Occipital lobe (tissue), 3 donors: ENCODE measurements at places on chromosomes 3 and 15.

GRCh38 chr15:57505056-57505715 is 86.5 kb upstream of the MYZAP start:
- DNase-seq = no peak

DNA sequence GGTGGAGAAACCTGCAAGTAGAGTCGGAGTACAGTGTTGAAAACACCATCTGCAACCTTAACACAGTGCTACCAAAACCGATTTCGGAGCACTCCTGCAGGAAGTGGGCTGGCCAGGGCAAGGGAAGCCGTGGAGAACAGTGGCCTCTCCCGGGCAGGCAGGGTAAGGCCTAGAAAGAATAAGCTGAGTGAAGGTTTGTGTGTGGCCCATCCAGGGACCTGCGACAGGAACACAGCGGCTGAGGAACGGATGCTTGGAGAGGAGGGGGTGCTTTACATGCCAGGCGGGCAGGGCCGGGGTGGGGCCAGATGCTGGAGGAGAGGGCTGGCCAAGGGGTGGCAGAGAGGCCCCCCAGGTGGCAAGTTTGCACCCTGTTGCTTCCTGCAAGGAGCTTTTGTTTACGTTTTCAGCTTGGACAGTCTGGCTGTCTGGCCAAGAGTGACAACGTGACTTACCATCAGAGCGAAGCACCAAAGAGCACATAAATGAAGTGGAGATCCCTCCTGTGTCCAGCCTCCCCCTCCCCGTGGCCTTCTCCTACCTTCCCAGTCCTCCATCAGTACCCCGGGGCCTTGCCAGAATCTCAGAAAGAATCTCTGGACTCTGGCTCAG is 156.5 kb downstream of the PGPEP1L start:
- peak; percentile 69 for DNase-seq

DNA sequence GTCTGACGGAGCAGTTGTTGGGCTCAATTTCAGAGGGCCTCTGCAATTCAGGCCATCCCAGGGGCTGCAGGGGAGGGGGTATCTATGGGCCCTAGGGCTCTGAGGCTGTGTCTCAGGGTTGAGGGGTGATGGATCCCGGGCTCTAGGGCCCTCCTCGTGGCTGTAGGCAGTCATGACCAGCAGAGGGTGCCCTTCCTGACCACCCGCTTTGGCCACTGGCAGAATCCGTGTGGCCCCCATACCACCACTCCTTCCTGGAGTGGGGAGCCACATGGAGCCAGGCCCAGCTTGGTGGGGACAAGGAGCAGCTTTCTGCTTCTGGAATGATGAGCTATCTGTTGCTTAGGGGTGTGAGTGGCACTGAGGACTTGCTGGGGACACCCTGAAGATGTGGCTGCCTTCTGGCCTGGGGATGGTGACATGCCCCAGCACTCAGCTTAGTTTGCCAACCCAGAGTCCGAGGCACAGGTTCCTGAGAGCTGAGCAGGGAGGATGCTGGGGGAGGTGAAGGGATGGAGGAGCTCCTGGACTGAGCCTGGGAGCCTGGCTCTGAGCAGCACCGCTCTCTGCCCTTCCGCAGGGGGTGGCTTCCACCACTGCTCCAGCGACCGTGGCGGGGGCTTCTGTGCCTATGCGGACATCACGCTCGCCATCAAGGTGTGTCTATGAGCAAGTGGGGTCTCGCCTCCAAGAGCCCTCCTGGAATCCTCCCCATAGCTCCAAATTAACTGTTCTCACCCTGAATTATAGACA is 20.2 kb downstream of the HDAC11 start:
- DNase-seq = no peak

- no peak for DNase-seq
Measured at GRCh38 chr15:91192285-91192684, 92.2 kb downstream of the SV2B start.

- no peak for DNase-seq
Measured at GRCh38 chr3:112508261-112508660, 9.0 kb upstream of the BTLA start.

GRCh38 chr15:52011711-52012144 is 7.3 kb upstream of the MAPK6 start:
- DNase-seq = no peak

GRCh38 chr15:32091505-32092380 is 61.4 kb downstream of the CHRNA7 start:
- no peak for DNase-seq

DNA sequence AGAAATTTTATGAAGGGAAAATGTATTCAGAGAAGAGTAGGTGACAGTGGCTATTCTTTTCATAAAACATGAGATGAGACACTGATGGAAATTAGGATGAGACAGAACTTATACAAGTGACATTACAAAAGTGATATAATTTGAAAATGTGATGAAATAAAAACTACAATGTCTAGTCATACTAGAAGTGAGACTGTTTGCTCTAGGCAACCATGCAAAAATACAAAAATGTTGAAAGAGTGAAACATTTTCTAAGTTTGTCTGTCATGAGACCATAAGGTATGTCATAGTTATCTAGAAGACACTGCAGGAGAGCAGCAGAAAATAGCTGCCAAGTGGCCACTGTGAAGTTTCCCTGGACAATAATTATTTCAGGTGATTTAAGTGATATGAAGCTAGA is 459.5 kb downstream of the DIPK2A start:
- no peak for DNase-seq

- no peak for DNase-seq
Measured at GRCh38 chr3:4801892-4802291, 177.3 kb upstream of the BHLHE40 start.

GRCh38 chr3:38039899-38040261 is 872 bp downstream of the DLEC1 start:
- DNase-seq = no peak

GRCh38 chr3:50260027-50260941 is 8.7 kb upstream of the SEMA3B start:
- DNase-seq = peak; percentile 87

DNA sequence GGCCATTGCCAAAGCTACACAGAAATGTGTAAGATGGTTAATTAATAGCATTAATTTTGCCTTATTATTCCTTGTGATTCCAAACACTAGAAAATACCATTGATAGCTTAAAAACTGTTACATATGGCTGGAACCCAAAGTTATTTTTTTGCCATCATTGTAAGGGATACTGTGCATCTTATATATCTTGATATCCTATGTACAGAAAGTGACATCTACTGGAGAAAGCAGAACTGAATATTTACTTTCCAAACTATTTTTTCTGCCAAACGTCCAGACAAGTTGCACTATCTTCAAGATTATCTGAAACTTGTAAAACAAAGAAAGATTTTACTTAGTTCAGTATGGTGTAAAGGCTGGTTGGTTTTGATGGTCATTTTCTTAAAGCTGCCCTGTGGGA is 33.3 kb upstream of the MEIS2 start:
- no peak for DNase-seq

DNA sequence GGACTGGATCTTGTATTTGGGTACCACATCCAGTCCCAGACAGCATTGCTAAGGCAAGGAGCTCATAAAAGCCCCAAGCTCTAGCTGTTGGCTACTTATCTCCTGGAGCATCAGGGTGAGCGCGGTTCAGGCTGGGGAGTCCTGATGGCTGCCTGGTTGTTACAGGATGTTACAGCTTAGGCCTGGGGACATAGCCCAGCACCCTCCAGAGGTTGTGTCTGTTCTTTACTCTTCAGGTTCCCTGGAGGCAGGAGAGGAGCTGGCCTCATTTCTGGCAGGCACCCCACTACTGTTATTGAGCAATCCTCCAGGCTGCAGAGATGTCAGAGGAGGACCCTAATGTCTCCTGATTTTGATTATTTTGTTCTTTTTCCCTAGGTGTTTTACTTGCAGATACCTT is 26.6 kb downstream of the APBA2 start:
- no peak for DNase-seq

DNA sequence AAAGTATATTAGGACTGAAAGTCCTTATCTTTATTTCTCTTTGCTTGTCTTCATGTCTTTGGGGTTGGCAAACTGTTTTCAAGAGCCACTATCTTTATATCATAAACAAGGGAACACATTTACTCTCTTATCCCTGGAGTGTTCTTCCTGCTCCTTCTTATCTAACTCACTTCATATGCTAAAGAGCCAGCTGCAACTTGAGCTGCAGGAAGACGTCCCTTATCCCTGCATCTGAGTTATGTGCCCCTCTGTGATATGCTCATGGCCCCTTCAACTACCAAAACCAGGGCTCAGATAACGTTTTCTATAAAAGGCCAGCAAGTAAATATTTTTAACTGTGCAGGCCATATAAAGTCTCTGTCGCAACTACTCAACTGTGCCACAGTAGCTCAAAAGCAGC is 137.0 kb upstream of the CRBN start:
- no peak for DNase-seq

DNA sequence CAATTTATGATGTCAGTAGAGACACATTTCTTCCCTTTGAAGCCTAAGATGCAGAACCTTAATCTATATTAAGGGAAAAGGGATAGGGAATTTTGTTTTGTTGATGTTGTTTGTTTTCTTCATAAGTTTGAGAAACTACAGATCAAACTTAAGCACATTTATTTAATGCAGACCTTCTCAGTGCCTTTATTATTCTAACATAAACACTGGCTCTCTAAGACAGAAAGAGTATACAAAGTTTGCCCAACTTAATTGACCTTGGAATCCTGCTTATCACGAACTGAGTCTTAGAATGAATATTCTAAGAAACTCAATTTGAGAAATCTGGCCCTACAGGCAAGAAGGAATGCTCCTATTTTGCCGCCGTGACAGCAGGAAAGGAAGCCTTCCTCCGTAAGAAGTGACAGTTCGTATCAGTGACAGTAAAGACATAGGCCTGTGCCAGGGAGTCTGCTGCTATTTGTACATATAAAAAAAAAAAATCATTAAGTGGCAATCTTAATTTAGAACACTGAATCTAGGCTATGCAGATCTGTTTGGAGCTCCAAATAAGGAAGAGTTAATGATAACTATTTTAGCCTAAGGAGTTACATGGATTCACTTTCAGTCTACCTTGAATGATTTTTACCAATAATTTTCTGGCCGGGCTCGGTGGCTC is 8.8 kb upstream of the IMPG2 start:
- no peak for DNase-seq

DNA sequence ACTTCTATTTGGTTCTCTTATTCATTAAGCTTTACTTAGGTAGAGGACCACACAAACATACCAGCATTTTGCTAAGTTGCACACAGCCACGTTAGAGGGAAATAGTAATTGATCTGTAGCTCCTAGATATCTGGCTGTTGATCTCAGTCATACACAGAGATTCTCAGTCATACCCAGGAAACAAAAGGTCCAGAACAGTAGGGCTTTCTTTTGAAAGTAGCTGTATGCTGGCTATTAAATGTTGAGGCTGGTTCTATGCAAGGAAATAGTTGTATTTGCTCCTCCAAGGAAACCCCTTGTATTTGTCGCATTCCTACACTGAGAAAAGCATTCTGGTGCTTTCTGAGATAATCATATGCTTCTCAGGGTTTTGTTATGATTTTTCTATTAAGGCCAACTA is 523.8 kb downstream of the SOX2 start:
- DNase-seq = no peak

GRCh38 chr15:68045289-68046265 is 8.5 kb upstream of the PIAS1 start:
- DNase-seq = no peak

DNA sequence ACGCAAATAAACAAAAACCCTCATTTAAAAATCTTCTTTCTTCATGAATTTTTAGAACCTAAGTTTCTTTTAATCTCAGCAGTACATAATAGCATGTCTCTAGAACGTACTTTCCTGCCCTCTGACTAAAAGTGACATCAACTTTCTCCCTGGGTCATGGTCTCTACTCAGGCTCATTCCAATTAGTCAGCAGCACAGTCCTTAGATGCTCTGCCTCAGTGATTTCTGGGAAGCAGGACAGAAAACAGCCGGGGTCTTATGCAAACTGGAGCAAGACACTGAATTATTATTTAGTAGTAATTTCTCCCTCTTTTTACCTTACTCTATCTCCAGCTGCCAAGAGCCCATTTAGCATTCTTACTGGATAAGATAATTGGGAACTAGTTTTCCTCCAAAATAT is 365.2 kb downstream of the TUSC7 start:
- DNase-seq = no peak

DNA sequence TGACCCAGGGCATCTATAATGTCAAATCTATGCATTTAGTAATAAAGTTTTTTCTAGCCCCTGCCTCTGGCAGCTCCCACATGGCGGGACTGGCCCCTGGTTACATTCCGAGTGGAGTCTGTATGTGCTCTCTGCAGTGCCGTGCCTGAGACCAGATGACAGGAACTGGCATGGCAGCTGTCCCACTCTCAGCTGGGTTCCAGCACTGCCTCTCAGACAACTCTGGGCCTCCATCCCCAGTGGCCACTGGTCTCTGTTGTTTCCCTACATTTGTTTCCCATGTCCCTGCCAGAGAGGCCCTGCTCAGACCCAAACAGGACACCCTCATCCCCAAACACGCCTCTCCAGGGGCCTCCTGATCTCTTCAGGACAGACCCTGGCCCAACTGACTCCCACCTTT is 109.3 kb downstream of the OCA2 start:
- DNase-seq = no peak

GRCh38 chr3:51942603-51943450 is 664 bp downstream of the PARP3 start:
- DNase-seq = no peak

GRCh38 chr15:85727068-85727467 is 67.7 kb downstream of the KLHL25 start:
- no peak for DNase-seq

DNA sequence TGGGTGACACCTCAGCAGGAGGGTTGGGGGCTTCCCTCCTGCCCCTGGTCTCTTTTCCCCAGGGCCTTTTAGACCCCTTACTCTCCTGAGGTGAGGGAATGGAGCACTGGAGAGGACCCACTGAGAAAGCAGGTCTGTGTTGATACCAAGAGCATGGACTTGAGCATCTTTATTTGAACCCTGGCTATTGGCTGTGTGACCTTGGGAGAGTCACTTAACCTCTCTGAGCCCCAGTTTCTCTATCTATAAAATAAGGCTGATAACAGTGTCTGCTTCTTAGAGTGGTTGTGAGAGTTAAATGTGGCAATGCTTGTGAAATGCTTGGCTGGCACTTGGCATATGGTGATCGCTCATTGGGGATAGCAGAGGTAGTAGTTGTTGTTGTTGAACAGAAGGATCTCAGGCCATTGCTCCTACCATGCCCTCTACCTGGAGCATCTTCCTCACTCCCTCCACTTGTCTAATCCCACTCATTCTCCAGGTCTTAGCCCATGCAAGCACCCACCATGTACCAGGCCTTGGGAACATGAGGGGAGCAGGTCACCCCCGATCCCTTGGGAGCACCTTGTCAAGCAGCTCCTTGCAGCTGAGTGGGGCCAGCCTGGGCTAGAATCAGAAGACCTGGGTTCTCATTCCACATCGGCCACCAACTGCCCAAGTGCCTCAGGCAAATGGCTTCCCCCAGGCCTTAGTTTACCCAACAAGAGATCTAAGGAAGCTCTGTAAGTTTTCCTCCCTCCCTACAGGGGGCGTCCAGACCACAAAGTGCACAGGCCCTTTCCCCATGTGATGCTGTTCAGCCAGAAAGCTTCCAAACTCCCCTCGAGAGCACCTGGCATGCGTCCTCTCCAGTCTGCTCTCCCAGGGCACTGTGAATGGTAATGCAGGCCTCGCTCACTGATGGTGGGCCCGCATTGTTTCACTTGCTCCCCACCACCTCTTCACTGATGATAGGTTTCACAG is 96.7 kb downstream of the LSM3 start:
- no peak for DNase-seq

- DNase-seq = no peak
Measured at GRCh38 chr15:59501597-59501996, 63.6 kb downstream of the FAM81A start.

- no peak for DNase-seq
Measured at GRCh38 chr3:160677459-160677881, 510 bp downstream of the ARL14 start.
